ENCODE measurements at places on chromosomes 2 and 18.

- no peak for DNase-seq
These were observed 57.2 kb downstream of the LIPG start for GRCh38 chr18:49618742-49619681.

- no peak for DNase-seq
These were observed 83.3 kb downstream of the LIPG start for GRCh38 chr18:49645196-49645595.

DNA sequence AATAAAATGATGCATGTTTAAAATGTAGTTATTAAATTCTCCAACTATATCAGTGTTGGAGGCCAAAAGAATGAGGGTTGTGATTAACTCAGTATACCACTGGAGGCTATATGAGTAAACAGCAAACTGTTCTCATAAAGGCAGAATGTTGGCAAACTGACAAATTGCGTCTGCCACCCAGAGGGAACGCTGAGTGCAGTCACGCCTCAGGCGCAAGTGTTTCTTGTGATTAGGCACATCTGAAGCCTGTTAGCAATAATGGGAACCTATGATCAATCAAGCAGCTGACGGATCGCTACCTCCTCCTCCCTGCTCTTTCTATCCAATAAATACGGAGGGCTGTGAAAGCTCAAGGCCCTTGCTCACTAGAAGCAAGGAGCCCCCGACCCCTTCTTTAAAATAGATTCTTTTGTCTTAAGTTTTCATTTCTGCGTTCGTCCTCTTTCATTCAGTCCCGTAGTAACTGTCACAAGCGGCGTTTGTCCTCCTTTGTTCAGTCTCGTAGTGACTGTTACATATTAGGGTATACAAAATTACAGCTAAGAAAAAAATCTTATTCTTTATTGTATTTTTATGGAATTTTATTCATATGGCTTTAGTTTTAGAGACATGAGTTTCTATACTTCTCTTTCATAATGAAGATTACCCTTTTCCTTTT lies 16.3 kb upstream of the RMND5A start:
- DNase-seq = no peak

- no peak for DNase-seq
These were observed 490.0 kb upstream of the HS6ST1 start for GRCh38 chr2:128808462-128809258.

DNA sequence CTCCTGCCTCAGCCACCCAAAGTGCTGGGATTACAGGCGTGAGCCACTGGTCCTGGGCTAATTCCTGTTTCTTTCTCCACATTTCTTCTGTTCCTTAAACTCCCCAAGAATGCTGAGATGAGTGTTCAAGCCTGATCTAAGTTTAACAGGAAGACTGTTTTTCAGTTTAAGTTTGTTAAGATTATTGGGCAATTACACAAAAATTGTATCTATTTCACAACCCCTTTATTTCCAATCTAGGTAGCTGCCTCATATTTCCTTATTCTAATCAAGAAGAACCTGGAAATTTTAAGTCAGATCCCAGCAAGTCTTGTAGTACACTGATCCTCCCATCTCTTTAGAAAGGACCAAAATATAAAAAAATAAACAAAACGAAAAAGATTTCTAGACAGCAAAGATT lies 11.7 kb downstream of the SFT2D3 start:
- DNase-seq = no peak

- no peak for DNase-seq
These were observed 32.6 kb downstream of the PPP1R1C start for GRCh38 chr2:182018218-182018617.

DNA sequence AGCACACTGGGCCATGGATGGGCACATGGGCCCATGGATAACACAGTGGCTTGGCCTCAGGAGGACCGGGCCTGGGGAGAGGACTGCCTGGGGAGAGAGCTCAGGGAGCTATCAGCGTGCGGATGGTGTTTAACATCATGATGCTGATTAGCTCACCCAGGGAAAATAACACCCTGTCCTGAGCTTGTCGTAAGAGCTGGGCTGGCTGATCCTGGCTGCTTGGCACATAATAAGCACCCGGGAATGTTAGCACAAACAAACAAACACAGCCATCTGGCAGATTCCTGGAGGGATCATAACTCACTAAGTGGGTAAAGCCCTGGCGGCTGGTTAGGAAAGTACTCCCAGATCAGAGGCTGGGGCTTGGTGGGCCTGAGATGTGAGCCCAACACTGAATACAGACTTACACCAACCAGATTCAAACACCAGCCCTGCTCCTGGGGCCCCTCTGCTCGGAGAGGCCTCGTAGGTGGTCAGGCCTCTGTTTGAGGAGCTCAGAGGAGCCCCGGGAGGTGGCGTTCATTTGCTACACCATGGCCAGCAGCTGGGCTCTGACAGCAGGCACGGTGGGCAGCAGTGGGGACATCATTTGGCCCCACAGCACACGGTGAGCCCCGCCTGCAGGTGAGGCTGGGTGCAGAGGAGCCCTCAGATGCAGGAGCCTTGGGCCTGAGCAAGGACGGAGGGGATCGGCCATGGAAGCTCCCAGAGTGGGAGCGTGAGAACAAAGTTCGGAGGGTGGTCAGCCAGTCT lies 193.4 kb upstream of the HDAC4 start:
- no peak for DNase-seq

- no peak for DNase-seq
These were observed 235.4 kb upstream of the RASGRP3 start for GRCh38 chr2:33241072-33241471.

DNA sequence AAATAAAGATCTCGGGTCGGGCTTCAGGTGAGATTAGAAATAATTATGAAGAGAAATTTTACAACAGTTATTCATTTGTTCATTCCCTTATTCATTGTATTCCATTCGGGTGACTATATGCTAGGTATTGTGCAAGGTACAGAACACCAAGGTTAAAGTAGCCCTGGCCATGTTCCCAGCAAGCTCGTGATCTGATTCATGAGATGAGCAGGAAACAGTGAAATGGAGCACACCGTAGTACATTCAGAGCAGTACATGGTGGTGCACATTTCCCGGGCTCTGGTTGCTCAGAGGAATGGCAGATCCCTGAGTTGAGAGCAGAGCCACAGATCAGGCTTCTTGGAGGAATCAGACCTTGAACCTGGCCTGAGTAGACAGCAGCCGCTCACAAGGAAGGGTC lies 87.7 kb downstream of the PRKRA start:
- no peak for DNase-seq

DNA sequence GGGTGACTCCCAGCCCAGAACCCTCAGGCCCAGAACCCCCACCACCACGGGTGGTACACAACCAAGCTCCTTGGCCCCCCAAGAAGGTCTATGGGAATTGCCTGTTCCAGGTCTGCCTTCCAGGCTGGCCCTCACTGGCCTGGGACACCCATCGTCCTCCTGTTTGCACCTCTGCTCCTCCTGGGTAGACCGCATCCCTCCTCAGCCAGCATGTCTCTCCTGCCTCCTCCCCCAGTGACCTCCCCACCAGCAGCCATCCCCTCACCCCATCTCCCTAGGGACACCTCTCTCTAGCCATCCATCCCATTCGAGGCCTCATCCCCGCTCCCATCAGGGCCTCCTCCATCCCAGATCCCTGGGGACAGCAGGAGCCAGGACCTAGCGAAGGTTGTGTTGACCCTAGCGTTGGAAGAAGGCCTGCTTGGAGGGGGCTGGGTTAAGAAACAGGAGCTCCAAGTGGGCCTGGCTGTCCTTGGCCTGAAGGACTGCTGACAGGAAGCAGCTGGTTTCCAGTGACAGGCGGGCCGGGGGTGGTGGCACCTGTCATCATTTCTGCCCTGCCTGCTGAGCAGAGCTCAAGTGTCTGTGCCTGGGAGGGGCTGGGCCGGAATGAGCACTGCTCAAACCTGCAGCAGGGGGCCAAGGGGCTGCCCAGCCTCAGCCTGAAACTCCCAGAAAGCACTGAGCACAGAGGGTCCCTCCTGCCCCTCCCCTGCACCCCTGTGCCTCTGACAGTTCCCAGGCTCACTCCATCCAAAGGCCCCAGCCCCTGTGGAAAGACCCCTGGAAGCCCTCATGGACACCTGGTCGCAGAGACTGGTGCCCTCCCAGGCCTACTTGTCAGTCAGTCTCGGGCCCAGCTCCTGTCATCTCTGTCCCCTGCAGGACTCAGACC lies 96.0 kb upstream of the OTOS start:
- no peak for DNase-seq

DNA sequence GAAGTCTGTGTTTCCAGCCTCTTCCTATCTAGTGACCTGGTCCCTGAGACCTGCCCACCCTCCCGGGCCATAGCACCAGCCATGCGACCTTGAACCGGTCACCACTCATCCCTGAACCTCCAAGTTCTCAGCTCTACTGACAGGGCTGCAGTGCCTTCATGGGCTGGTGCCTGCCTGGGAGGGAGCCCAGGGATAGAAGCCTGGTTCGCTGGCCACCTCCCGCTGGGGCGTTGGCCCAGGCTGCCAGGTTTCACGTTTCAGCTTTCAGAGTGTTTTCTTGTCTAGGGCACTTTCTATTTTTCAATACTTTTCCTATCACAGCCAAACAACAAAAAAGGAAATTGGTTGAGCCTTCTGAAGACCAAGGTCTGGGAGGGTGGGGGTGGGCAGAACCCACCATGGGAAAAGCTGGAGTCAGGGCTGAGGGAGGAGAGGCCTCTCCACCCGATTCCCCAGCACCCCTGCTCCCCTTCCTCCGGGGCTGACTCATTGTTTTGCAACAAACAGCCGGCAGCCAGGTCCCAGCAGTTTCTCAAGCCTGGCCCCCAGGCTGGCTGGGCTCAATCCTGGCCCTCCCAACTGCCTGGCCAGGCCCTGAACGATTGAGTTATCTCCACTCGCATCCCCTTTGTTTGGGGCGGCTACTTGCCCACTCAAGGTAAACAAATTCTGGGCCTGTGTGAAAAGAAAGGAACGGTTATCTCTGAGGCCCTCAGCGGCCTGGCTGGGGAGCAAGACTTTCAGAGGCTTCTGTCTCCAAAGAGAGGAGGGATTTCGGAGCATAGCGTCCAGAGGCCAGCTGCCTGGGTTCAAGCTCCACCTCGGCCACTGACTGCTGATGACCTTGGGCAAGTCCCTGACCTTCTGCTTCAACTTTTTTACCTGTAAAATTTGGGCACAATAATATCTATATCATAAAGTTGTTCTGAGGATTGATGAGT lies 47.5 kb downstream of the ZFP36L2 start:
- DNase-seq = peak; percentile 74

- peak; percentile 31 for DNase-seq
These were observed 60.9 kb downstream of the HDAC4 start for GRCh38 chr2:239339726-239340601.

DNA sequence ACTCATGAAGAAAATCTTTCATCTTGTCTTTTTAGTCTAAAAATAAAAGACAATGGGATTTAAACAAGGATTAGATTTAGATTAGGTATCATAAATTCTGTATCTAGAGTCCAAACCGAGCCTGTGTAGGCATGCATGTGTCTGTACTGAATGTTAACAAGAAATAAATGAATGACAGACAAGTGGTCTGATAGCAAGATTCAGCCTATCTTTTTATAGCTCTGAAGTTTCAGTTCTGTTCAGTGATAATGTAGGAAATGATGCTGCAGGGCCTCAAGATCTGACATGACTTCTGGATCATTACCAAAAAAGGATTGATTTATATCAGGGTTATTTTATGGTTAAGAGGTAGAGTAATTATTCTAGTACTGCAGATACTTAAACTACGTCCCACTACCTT lies 137.0 kb upstream of the ATP5MC3 start:
- no peak for DNase-seq

DNA sequence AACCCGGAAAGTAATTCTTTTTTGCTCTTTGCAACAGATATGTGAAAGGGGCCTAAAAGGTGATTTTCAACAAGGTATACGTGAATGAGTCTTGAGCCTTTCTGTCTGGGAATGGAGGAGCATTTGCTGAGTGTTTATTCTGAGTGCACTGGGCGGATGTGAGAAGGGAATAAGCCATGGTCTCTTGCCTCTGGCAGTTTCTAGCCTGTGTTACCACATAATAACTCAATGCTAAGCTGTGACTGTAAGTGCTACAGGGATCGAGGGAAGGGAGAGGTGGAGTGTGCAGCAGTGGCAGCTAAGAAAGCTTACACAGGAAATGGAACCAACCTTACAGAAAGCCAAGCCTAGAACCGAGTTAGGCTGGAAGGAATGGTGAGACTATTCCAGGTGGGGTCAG lies 444.3 kb downstream of the SLC4A3 start:
- DNase-seq = no peak

GRCh38 chr2:48221846-48222516 lies 308.0 kb upstream of the STON1 start:
- DNase-seq = no peak

- no peak for DNase-seq
These were observed 134.8 kb downstream of the GALNT1 start for GRCh38 chr18:35716169-35716831.

GRCh38 chr2:99471654-99472599 lies 17.9 kb downstream of the REV1 start:
- DNase-seq = no peak

GRCh38 chr2:226030788-226031646 lies 631.5 kb downstream of the NYAP2 start:
- no peak for DNase-seq

DNA sequence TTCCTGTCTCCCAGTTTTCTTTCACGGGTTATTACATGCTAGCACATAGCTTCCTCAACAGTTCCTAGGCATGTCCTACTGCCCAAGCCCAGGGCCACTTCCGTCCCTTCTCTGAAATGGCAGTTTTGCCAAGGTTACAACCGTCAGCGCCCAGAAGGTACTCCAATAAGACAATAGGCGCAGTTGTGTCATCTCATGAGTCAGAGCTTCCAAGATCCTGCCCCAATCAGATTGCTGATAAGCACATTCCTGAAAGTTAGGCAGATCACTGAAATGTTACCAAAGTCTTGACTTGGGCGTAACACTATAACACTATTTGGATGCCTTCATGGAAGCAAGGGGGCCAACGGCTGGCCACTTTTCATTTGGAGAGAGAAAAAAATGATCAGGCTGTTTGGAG lies 34.2 kb downstream of the GKN2 start:
- DNase-seq = no peak

GRCh38 chr18:49685231-49685942 lies 123.5 kb downstream of the LIPG start:
- no peak for DNase-seq

GRCh38 chr18:6885992-6886796 lies 156.7 kb downstream of the ARHGAP28 start:
- no peak for DNase-seq

DNA sequence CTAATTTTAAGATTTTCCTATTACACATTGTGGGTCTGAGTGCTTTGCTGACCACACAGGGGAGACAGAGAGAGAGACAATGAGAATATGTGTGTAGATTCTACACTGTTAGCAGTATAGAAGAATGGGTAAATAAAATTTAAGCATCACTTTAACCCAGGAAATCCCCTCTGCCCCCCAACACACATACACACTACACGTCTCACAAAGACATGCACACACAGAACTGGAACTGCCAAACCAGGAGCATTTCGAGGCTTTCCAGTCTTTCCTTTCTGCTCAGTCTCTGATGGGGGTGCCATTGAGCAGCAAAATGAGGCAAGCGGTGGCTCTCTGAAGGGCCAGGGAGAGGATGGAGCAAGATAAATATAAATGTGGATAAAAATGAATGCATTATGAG lies 2.5 kb downstream of the MERTK start:
- peak; percentile 11 for DNase-seq
